Suprapubic skin (tissue), 4 donors: ENCODE measurements at places on chromosomes 13 and 19. TPM values are rescaled to one million over a fixed set of nuclear protein-coding genes. Genes with fewer than 3 reads are reported as not detected.

Gene HIPK4
- total RNA-seq: 0.21 TPM

Gene PCDH9
- 0.97 TPM for total RNA-seq

Gene WDR87
- not detected for total RNA-seq

Gene CAPN12
- total RNA-seq: 8.0 TPM

Gene KLK10
- total RNA-seq: 85.3 TPM

Gene TMEM143
- total RNA-seq: 8.3 TPM

Gene DIRAS1
- 4.5 TPM for total RNA-seq

Gene GPR183
- 7.0 TPM for total RNA-seq

DNA sequence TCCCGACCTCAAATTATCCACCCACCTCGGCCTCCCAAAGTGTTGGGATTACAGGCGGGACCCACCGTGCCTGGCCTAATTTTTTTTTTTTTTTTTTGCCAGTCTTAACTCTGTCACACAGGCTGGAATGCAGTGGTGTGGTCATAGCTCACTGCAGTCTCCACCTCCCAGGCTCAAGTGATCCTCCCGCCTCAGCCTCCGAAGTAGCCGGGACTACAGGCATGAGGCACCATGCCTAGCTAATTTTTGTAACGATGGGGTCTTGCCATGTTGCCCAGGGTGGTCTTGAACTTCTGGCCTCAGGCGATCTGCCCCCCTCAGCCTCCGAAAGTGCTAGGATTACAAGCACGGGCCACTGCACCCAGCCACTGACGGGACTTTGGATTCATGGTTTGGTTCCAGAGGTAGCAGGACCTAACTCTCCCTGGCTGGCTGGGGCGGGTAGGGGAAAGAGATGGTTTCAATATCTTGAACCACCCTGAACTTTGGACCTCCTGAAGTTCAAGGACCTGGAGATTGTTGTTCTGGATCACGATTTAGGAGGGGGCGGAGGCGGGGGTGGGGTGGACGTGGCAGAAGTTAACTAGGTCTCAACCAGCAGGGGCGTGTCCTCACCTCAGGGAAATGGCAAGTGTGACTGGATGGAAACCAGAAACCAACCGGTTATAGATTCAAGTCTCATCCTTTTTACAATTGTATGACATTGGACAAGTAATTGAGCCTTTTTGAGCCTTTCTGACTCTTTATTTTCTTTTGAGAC is 40.8 kb downstream of the IER2 start:
- H3K27me3 ChIP-seq: no peaks in the 10 kb centered on the region
- H3K27ac ChIP-seq: no peak overlapping the region
- no peak for DNase-seq
- no peak overlapping the region for H3K4me3 ChIP-seq
- peaks cover 5% of the 10 kb centered on the region for H3K4me1 ChIP-seq
- no peaks in the 10 kb centered on the region for H3K36me3 ChIP-seq

DNA sequence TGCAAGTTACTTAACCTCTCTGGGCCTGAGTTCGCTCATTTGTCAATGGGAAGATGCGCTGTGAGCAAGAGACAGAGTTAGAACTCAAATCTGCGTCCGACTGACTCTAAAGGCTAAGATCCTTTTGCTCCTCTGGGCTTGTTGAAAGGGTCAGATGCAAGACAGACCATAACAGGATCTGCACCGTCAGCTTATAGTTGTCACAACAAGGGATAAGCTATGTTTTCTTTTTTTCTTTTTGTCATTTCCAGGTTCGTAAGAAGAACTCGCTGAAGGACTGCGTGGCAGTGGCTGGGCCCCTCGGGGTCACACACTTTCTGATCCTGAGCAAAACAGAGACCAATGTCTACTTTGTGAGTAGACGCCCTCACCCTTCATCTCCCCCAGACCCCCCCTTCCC is 1.1 kb downstream of the PPAN start:
- DNase-seq: no peak
- H3K4me3 ChIP-seq: peak overlapping the region; percentile 75
- peaks cover 43% of the 10 kb centered on the region for H3K36me3 ChIP-seq
- H3K4me1 ChIP-seq: peaks cover 26% of the 10 kb centered on the region
- H3K27me3 ChIP-seq: no peaks in the 10 kb centered on the region
- H3K27ac ChIP-seq: no peak overlapping the region

GRCh38 chr13:27283906-27284493 is 13.4 kb downstream of the RASL11A start:
- no peaks in the 10 kb centered on the region for H3K27me3 ChIP-seq
- H3K4me1 ChIP-seq: no peaks in the 10 kb centered on the region
- no peak overlapping the region for H3K27ac ChIP-seq
- no peak for DNase-seq
- H3K4me3 ChIP-seq: no peak overlapping the region

GRCh38 chr13:112974671-112975070 is 5.7 kb downstream of the MCF2L start:
- H3K27ac ChIP-seq: no peak overlapping the region
- H3K4me1 ChIP-seq: peaks cover 22% of the 10 kb centered on the region
- H3K27me3 ChIP-seq: peaks cover 26% of the 10 kb centered on the region
- DNase-seq: no peak
- no peak overlapping the region for H3K4me3 ChIP-seq

DNA sequence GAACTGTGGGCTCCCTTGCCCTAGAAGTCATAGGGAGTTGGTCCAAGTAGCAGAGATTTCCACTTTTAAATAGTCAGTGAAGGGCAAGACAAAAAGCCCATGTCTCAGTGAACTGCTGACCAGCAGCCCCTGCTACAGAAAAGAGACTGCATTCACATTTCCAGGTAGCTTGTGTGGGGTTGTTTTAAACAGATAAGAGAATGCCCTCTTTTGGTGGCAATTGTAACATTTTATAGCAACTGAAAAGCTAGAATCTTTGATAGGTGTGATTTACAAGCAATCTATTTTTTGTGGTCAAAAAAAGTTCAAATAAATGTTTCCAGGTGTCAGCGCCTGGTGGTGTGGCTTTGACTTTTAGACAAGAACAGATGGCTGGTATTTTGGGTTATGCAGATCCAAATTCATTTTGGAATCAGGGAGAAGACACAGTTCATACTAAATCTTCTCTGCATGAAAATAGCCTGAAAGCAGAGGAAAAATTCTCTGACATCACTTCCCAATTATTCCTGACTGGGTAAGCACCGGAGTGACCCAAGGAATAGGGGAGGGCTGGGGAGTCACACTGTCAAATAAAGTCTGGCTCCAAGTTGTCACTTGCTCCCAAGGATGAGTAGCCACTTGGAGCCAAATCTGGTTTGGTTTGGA is 26.2 kb upstream of the GPR12 start:
- no peak overlapping the region for H3K4me3 ChIP-seq
- no peaks in the 10 kb centered on the region for H3K36me3 ChIP-seq
- H3K27me3 ChIP-seq: no peaks in the 10 kb centered on the region
- peaks cover 10% of the 10 kb centered on the region for H3K4me1 ChIP-seq

- H3K4me3 ChIP-seq: no peak overlapping the region
- H3K36me3 ChIP-seq: no peaks in the 10 kb centered on the region
- H3K27ac ChIP-seq: no peak overlapping the region
- DNase-seq: no peak
- no peaks in the 10 kb centered on the region for H3K27me3 ChIP-seq
Measured at GRCh38 chr13:41268764-41269163, 5.4 kb upstream of the MTRF1 start.

DNA sequence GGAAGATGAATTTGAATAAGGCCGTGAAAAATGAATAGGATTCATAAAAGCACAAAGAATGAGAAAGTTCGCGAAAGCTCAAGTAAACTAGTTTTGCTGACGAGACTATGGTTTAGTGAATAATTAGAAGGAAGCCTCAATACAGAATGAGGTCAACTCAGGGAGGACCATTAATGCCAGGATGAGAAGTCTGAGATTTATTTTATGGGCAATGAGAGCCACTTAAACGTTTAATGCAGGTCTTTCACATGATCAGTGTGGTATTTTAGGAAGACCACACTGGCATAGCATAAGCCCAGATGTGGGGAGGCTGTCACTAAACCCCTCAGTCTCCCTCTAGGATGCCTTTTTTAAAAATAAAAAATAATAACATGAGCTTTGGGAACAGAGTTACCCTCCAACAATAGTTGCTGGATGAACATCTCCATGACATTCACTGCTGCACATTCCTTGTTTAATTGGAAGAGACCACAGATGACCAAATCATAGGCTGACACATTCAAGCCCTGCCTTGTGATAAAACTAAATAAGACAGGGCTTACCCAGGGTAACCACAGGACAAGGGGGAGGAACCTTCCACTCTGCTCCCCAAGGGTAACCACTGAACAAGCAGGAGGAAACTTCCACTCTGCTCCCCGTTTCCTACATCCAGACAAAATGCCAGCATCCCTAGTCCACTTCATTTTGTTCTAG is 43.6 kb upstream of the LSM14A start:
- H3K36me3 ChIP-seq: no peaks in the 10 kb centered on the region
- H3K27me3 ChIP-seq: no peaks in the 10 kb centered on the region
- H3K27ac ChIP-seq: no peak overlapping the region
- peaks cover 1% of the 10 kb centered on the region for H3K4me1 ChIP-seq

DNA sequence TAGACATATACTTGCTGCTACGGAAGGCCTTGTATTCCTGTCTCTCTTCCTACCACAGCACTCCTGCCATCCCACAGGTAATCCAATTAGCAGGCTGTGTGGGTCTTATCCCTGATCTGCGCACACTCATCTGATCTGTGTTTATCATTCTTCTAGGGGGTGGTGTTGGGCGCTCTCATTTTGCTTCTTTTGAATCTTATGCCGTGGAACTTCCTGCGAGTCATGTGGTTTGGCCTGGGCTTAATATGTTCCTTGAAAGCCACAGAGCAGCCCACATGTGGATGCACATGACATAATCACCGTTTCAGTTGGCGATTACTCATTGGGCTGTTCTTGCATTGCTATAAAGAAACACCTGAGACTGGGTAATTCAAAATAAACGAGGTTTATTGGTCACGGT is 7.5 kb downstream of the RASA3 start:
- no peak for DNase-seq
- H3K4me3 ChIP-seq: no peak overlapping the region
- H3K27ac ChIP-seq: no peak overlapping the region
- peaks cover 33% of the 10 kb centered on the region for H3K4me1 ChIP-seq

GRCh38 chr19:4379383-4380253 is 20.7 kb downstream of the SH3GL1 start:
- DNase-seq: no peak
- peak overlapping the region; percentile 1 for H3K4me3 ChIP-seq
- H3K36me3 ChIP-seq: peaks cover 9% of the 10 kb centered on the region
- peaks cover 87% of the 10 kb centered on the region for H3K4me1 ChIP-seq

DNA sequence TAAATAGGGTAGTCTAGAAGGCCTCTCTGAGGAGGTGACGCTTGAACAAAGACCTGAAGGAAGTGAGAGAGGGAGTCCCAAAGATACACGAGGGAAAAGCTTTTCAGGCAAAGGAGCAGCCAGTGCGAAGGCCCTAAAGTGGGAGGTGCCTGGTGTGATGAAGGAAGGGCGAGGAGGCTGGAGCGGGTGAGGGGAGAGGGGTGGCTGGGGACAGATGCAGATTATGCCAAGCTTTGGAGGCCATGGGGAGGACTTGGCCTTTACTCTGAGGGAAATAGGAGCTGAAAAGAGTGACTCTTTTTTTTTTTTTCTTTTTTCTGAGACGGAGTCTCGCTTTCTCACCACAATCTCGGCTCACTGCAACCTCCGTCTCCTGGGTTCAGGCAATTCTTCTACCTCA is 2.9 kb downstream of the CLPTM1 start:
- no peak for DNase-seq
- no peak overlapping the region for H3K4me3 ChIP-seq
- peaks cover 27% of the 10 kb centered on the region for H3K36me3 ChIP-seq
- H3K27ac ChIP-seq: no peak overlapping the region
- peaks cover 43% of the 10 kb centered on the region for H3K4me1 ChIP-seq
- H3K27me3 ChIP-seq: no peaks in the 10 kb centered on the region

- H3K27me3 ChIP-seq: no peaks in the 10 kb centered on the region
- peak overlapping the region; percentile 43 for H3K4me3 ChIP-seq
- peak; percentile 89 for DNase-seq
- H3K4me1 ChIP-seq: peaks cover 30% of the 10 kb centered on the region
Measured at GRCh38 chr19:49338691-49339300, 3.6 kb downstream of the CD37 start.

GRCh38 chr13:50123862-50124535 is 108.8 kb downstream of the KCNRG start:
- H3K27me3 ChIP-seq: peaks cover 15% of the 10 kb centered on the region
- H3K4me1 ChIP-seq: peaks cover 48% of the 10 kb centered on the region
- peak overlapping the region; percentile 77 for H3K4me3 ChIP-seq
- peak overlapping the region; percentile 100 for H3K27ac ChIP-seq
